Stimulated activated CD8-positive, alpha-beta memory T cell treated with anti-CD3 and anti-CD28 coated beads, Interleukin-7, amount 100 ng/mL, for 24 hours (primary cell): ENCODE measurements at places on chromosomes 13 and 19.

GRCh38 chr19:37763488-37763887, 15.9 kb downstream of the ZNF573 start:
- DNase-seq: no peak

DNA sequence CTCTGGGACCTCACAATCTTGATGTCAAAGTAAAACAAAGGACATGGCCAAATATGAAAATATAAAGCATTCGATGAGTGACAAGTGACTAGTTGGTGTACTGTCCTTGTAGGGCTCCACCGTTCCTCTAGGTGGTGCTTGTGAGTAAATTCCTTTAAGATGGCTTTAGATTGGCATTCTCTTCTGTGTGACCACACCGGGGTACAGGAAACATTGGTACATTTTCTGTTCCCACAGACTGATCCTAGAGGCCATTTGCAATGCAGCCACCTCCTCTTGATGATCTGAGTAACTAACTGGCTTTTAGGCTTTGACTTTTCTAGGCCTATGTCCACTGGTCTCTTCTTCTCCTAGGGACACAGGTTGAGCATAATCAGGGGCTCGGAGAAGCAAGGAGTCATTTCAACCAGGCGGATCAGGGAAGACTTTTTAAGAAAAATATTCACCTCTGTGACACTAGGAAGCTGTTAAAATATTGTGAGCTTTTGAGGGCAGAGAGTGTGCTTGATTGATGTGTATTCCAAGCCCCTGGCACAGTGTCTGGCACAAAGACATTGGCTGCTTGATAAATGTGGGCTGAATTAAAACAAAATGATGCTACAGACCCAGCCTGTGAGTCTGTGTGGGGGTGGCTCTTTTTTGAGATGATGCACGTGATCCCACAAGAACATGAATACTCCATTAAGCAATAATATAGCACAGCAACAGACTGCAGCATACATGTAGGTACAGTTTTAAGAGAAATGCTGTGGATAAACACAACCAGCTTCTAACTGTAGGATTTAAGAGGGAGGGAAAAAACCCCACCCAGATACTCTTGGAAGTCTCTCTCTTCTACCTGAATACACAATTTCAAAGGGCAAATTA, 21.0 kb downstream of the EPSTI1 start:
- peak; percentile 17 for DNase-seq

- no peak for DNase-seq
Measured at GRCh38 chr19:58569943-58570670, 3.0 kb downstream of the MZF1 start.

DNA sequence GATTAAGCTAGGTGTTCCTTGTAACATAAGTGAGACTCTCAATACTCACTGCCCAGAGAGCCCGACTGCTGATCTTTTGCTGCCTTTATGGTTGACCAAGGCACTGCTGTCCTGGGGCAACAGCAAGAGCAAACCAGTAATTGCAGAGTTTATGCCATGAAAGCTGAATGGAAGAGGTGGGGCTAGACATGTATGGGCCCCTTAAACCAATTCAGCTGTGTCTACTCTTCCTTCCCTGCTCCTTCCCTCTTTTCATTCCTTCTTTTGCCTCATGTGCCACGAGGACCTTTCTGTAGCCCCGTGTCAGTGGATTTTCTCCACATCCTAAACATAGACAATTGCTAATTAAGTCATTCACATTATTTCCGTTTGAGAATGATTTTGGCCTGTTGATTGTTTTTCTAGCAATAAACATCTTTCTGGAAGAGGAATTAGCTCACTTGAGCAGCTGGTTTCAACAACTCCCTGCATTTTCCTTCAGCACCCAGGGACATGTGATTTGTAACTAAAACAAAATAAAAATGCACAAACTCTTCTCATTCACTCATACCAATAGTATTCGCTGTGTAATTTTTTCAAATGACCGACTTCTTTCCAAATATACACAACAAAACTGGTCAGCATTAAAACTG, 40.5 kb downstream of the RAP2A start:
- no peak for DNase-seq

GRCh38 chr13:79112016-79112415, 294.0 kb downstream of the RBM26 start:
- DNase-seq: no peak

DNA sequence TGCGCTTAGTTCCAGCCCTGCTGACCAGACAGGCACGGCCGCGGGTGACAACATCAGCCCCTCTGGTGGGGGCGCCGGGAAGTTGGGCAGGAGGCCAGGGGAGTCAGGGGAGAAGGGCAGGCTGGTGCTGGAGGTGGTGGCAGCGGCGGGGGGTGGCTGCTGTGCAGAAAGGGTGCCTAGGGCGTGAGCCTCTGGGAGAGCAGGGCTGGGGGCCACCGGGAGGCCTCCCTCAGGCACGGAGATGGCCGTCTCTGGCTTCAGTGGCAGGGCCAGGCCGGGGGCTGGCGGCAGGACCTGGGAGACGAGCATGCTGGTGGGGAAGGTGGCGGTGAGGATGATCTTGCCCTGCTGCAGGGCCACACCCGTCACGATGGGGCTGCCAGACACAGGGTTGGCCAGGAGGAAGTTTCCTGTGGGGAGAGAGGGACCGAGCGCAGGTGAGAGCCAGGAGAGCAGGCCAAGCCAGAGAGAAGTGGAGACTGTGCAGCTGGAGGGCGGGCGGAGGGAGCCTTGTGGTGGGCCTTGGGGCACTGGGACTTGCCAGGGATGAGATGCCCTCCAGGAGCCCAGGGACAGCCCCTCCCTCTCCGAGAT, 3.3 kb downstream of the SIX5 start:
- no peak for DNase-seq
